ENCODE measurements at places on chromosomes 3 and 15. TPM values are rescaled to one million over a fixed set of nuclear protein-coding genes. Genes with fewer than 3 reads are reported as not detected.

DNA sequence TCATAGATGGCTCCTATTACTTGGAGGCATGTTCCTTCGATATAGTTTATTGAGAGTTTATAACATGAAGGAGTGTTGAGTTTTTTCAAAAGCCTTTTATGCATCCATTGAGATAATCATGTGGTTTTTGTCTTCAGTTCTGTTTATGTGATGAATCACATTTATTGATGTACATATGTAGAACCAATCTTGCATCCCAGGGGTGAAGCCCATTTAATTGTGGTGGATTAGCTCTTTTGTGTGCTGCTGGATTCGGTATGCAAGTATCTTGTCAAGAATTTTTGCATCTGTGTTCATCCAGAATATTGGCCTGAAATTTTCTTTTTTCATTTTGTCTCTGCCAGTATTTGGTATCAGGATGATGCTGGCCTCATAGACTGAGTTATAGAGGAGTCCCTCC is 81.0 kb downstream of the NAALADL2 start:
- no peaks in the 10 kb centered on the region for H3K36me3 ChIP-seq
- H3K27ac ChIP-seq: no peak overlapping the region
- H3K4me1 ChIP-seq: no peaks in the 10 kb centered on the region
- no peak for DNase-seq
- H3K27me3 ChIP-seq: no peaks in the 10 kb centered on the region
- H3K4me3 ChIP-seq: no peak overlapping the region

DNA sequence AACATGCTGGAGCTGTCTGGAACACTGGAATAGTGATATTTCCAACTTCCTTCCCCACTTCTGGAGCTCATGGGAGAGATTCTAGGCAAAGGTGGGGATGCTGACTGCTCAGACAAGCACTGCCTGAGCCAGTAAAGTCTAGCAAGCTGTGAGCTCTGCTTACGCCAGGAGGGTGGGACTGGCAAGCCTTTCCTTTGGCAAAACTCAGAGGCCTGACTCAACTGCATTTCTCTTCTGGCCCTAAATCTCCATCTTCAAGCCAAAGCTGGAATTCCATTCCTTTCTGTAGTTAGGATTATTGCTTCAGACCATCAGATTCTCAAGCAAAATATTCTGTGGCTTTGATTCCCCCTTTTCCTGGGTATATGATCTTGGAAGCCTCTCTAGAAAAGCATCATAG is 20.3 kb upstream of the EPB42 start:
- H3K4me1 ChIP-seq: peaks cover 23% of the 10 kb centered on the region
- H3K27ac ChIP-seq: no peak overlapping the region
- DNase-seq: no peak
- no peaks in the 10 kb centered on the region for H3K36me3 ChIP-seq
- H3K27me3 ChIP-seq: no peaks in the 10 kb centered on the region
- H3K4me3 ChIP-seq: no peak overlapping the region

- H3K4me3 ChIP-seq: peak overlapping the region; percentile 43
- H3K36me3 ChIP-seq: no peaks in the 10 kb centered on the region
- peaks cover 14% of the 10 kb centered on the region for H3K4me1 ChIP-seq
- no peaks in the 10 kb centered on the region for H3K27me3 ChIP-seq
Measured at GRCh38 chr3:142027735-142028134, 121.6 kb downstream of the TFDP2 start.

DNA sequence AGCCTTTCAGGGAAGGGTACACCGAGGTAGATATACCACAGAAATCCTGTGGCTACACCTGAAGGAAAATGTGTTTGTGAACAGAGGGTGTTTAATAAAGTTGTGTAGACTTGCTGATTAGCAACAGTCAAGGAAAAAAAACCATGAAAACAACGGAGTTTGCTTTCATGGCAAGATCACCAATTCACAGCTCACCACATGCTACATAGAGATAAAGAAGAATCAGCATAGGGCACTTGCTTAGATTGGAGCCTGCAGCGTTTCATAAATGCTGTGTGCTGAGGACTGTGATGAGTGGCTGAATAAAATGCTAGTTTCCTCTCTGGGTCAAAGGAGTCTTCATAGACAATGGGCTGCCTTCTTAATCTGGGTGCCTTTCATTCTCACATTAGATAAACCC is 257.6 kb downstream of the SLC9A9 start:
- no peaks in the 10 kb centered on the region for H3K27me3 ChIP-seq
- no peak overlapping the region for H3K27ac ChIP-seq
- H3K4me3 ChIP-seq: no peak overlapping the region
- H3K36me3 ChIP-seq: no peaks in the 10 kb centered on the region

- no peaks in the 10 kb centered on the region for H3K36me3 ChIP-seq
- no peaks in the 10 kb centered on the region for H3K27me3 ChIP-seq
- H3K4me3 ChIP-seq: no peak overlapping the region
- H3K4me1 ChIP-seq: no peaks in the 10 kb centered on the region
- H3K27ac ChIP-seq: no peak overlapping the region
Measured at GRCh38 chr3:117433427-117433826, 723.8 kb downstream of the TUSC7 start.

GRCh38 chr3:139670196-139670595 is 7.6 kb downstream of the NMNAT3 start:
- no peaks in the 10 kb centered on the region for H3K36me3 ChIP-seq
- no peak overlapping the region for H3K4me3 ChIP-seq
- DNase-seq: no peak

DNA sequence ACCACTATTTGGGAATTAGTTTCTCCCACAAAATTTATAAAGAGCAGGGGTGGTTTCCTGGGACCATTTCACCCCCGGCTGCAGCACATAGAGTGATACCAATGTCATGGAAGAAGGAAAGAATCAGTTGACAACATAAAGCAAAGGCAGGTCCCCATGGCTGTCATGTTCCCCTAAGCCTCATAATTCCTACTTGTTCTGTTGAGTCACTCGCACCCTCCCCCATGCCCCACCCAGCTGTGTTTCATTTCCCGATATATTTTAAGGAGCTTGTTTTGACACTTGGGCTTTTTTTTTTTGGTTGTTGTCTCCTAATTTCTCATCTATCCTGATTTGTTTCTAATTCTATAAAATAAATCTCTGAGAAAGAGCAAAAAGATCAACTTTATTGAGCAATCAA is 24.9 kb downstream of the ERC2 start:
- no peak overlapping the region for H3K4me3 ChIP-seq
- H3K4me1 ChIP-seq: no peaks in the 10 kb centered on the region
- DNase-seq: no peak
- no peaks in the 10 kb centered on the region for H3K27me3 ChIP-seq

GRCh38 chr3:50435371-50436113 is 67.9 kb downstream of the CACNA2D2 start:
- H3K4me3 ChIP-seq: no peak overlapping the region
- no peak for DNase-seq
- no peak overlapping the region for H3K27ac ChIP-seq
- no peaks in the 10 kb centered on the region for H3K4me1 ChIP-seq
- H3K36me3 ChIP-seq: no peaks in the 10 kb centered on the region

DNA sequence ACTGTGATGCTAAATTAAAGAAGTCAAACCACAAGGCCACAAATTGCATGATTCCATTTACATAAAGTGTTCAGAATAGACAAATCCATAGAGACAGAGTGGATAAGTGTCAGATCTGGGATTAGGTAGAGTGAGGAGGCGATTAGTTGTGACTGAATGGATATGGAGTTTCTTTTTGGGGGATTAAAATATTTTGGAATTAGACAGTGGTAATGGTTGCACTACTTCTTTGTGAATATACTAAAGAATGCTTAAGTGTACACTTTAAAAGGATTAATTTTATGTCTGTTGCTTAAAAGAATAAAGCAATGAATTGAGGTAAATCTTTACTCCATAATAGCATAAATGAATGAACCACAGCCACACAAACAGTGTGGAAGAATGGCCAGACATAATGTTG is 175.5 kb upstream of the CADM2 start:
- no peak overlapping the region for H3K4me3 ChIP-seq
- no peak for DNase-seq
- H3K4me1 ChIP-seq: no peaks in the 10 kb centered on the region
- H3K36me3 ChIP-seq: no peaks in the 10 kb centered on the region

- no peak overlapping the region for H3K27ac ChIP-seq
- H3K4me1 ChIP-seq: no peaks in the 10 kb centered on the region
- H3K36me3 ChIP-seq: no peaks in the 10 kb centered on the region
Measured at GRCh38 chr3:148847351-148847750, 17.7 kb upstream of the CPA3 start.

GRCh38 chr3:4849739-4850138 is 129.5 kb upstream of the BHLHE40 start:
- DNase-seq: no peak
- H3K36me3 ChIP-seq: no peaks in the 10 kb centered on the region
- H3K27me3 ChIP-seq: no peaks in the 10 kb centered on the region
- H3K27ac ChIP-seq: peak overlapping the region; percentile 56
- H3K4me1 ChIP-seq: peaks cover 73% of the 10 kb centered on the region
- H3K4me3 ChIP-seq: no peak overlapping the region

DNA sequence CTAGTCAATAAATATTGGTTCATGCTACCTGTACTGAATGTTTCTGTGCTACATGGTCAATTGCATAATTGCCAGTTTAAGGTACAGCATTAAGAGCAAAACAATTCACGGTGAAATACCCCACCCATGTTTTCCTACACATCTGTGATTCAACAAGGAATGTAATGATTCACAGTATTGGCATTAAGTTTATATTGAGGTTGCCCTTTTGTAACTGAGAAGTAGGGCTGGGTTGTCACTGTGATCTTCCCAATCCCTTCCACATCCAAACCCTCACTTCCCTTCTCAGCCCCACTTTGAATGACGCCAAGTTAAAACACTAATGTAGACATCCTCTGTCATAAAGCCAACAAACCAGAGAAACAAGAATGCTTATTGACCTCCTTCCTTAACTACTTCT is 112.0 kb upstream of the TJP1 start:
- H3K27me3 ChIP-seq: no peaks in the 10 kb centered on the region
- no peaks in the 10 kb centered on the region for H3K4me1 ChIP-seq
- H3K27ac ChIP-seq: no peak overlapping the region
- no peak overlapping the region for H3K4me3 ChIP-seq

DNA sequence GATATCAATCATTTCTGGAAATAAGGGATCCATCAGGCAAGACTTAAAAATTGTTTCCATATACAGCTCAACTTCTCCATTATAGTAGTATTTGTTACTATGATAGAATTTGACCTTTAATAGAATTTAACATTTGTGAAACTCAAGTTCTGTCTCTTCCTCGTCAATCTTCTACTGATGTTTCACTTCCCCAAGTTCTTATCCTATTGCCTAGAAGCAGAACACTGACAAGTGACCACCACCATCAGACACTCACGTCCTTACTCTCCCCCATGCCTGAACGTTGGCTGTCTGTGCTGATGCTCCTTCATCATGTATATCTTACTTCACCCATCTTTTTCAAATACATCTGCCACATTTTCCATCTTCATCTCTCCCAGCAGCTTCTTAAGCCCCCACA is 26.6 kb upstream of the TAFA4 start:
- no peak overlapping the region for H3K4me3 ChIP-seq
- H3K4me1 ChIP-seq: no peaks in the 10 kb centered on the region
- no peaks in the 10 kb centered on the region for H3K27me3 ChIP-seq
- no peaks in the 10 kb centered on the region for H3K36me3 ChIP-seq

DNA sequence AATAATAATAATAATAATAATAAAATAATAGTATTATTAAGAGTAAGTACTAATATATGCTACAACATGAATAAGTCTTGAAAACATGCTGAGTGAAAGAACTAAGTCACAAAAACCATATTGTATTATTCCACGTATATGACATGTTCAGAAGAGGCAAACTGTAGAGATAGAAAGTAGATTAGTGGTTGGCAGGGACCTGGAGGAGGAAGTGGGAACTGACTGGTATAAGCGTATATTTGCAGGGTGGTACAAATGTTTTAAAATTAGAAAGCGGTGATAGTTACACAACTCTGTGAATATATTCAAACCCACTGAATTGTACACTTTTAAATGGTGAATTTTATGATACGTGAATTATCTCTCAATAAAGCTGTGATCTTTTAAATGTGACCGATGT is 32.8 kb downstream of the LRRK1 start:
- DNase-seq: no peak
- H3K27me3 ChIP-seq: no peaks in the 10 kb centered on the region
- no peak overlapping the region for H3K27ac ChIP-seq
- no peaks in the 10 kb centered on the region for H3K36me3 ChIP-seq
- no peak overlapping the region for H3K4me3 ChIP-seq
- H3K4me1 ChIP-seq: no peaks in the 10 kb centered on the region

DNA sequence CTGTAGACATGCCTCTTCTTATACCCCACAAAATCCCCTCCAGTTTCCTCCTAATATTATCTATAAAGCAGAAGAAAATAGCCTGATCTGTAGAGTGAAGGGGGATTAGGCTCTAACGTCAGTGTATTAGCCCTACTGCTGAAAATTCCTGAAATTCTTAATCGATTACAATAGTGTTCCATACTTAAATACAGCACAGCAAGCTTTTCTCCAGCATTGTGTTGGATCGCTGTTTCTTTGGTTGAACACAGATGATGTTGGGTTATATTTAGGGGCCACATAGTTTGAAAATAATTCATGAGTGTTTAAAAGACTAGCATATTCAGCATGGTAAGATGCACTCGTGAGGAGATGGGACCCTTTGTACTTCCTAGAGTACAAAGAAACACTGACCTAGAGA is 52.5 kb downstream of the PIAS1 start:
- H3K36me3 ChIP-seq: no peaks in the 10 kb centered on the region
- no peaks in the 10 kb centered on the region for H3K27me3 ChIP-seq
- H3K27ac ChIP-seq: no peak overlapping the region
- DNase-seq: no peak
- H3K4me3 ChIP-seq: no peak overlapping the region
- H3K4me1 ChIP-seq: peaks cover 19% of the 10 kb centered on the region

GRCh38 chr3:141686466-141687291 is 51.4 kb upstream of the RNF7 start:
- H3K4me3 ChIP-seq: no peak overlapping the region
- no peaks in the 10 kb centered on the region for H3K36me3 ChIP-seq
- peaks cover 43% of the 10 kb centered on the region for H3K4me1 ChIP-seq
- peak overlapping the region; percentile 60 for H3K27ac ChIP-seq
- peak; percentile 78 for DNase-seq
- H3K27me3 ChIP-seq: no peaks in the 10 kb centered on the region

The ADAMTS7 gene
- 3.4 TPM for total RNA-seq

The ACTL6A gene
- total RNA-seq: 35.9 TPM

The EIF4A2 gene
- 344 TPM for total RNA-seq

The AP4E1 gene
- 17.4 TPM for total RNA-seq

The FBXO40 gene
- total RNA-seq: not detected

The KBTBD13 gene
- not detected for total RNA-seq

The SERINC4 gene
- total RNA-seq: not detected

The EMC7 gene
- total RNA-seq: 43.3 TPM

The BOC gene
- total RNA-seq: 20.9 TPM
